ENCODE measurements at places on chromosomes 3 and 15.

DNA sequence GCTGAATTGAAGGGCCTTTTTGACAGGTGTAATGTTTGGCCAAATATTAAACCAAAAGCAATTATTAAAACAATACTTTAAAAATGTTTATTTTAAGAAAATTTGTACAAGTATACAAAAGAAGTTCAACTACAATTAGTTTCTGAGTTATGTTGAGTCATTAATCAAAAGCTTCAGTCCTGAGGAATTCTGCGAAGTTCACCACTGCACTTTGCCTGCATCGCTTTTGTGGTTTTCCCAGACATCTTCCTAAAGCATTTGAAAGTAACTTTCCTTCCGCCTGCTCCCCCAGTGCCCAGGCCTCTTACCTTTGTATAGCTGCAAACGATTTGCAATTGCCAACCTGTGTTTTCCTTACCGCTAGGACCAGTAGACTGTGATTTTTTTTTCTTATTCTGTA lies 69.5 kb downstream of the KCNAB1 start:
- DNase-seq, result no peak

DNA sequence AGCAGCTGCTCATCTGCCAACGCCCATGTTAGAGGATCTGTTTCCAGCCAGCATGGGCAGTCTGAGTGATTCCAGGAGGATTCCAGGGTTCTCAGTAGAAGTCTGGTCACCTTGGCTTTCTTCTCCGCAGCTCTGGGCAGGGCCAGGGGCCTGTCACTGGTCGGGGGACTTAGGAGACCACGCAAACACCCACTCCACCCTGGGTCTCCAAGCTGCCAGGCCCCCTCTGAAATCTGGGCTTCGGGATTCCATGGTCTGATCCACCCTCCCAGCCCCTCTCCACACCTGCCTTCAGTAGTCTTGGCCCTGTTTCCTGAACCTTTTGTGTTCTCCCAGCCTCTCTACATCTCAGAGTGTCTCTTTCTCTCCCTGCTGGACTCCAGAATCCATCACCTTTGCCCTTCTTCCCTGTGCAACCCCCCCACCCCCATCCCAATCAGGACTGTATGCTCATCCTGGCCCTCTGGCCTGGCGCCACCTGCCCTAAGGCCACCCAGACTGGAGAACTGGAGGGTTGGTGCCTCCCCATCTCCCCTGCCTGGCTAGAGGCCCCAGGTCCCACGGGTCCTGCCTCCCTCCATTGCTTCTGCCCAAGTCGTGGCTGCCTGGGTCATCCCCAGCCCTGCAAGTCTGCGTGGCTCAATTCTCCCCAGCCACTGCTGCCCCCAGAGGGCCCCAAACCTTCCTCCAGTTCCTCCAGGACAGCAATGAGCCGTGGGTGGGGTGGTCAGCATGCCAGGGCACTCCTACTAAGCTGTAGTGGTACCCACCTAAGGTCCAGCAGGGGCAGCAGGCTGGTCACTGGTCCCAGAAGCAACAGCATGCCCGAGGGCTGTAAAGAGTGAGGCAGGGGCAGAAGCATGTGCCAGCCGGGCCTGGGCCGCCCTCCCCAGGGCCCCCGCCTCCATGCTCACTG lies 102.8 kb downstream of the TBC1D2B start:
- no peak for DNase-seq

- DNase-seq, result no peak
Observed at GRCh38 chr3:39105687-39106063, 1.8 kb downstream of the GORASP1 start.

DNA sequence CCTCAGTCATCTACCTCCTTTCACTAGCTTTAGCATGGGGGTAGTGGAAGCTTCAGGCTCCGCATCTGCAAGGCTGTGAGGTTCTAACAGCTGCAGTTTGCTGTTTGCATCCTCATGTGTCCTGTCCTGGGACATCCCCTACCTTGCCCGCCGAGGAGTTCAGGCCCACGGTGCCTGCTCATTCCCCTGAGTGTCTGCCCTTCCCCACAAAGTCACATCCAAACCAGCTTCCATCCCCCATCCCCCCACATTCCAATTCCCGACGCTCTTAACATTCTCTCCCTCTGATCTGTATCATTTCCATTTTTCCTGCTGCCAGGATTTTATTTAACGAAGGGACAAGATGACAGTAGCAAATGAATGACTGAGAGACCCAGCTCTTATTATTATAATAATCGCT lies 43.8 kb downstream of the HRH1 start:
- DNase-seq, result no peak

Measured in GM10248 (cell line).